ENCODE measurements at places on chromosomes 12 and 14. TPM values are rescaled to one million over a fixed set of nuclear protein-coding genes. Genes with fewer than 3 reads are reported as not detected.

Gene CMTM5
- not detected for total RNA-seq

Gene KRT2
- not detected for total RNA-seq

Gene CD27
- 21.1 TPM for total RNA-seq

Gene MUCL1
- not detected for total RNA-seq

All from activated T-helper 17 cell treated with anti-CD3 and anti-CD28 coated beads, Interleukin-2, amount 50 U/mL, for 72 hours (primary cell).